ENCODE measurements at places on chromosomes 1 and 21.
A peak's percentile ranks its signal among the peaks of the same experiment; 100 is the strongest.

DNA sequence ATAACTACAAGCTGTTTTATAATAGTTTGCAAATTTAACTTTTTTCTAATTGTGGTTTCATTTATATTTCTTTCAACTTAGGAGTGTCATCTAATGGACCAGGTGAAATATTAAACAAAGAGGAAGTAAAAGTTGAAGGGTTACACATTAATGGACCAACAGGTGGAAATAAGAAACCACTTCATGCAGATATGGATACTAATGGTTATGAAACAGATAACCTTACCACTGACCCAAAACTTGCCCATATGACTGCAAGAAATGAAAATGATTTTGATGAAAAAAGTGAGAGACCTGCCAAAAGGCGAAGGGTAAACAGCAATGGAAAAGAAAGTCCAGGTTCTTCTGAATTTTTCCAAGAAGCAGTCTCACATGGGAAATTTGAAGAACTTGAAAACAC is 59.7 kb downstream of the MIER1 start:
- DNase-seq, result no peak

DNA sequence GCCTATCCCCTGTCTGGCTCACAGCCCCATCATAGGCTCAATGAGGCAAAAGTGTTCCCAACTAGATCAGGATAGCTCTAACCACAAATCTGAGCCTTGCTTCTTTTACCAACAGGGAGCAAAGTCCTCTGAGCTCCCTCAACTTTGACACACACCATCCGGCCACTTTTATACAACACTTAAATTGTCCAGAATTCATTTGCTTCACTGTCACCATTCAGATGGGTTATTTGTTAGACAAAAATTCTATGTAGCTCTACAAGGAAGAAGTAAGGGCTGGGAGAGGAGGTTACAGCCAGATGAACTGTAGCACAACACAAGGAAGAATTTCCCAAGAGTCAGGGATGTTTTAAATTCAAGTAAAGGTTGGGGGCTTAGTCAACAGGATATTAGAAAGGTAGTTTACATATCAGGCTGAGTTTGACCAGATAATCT is 50.8 kb downstream of the TGFBR3 start:
- no peak for DNase-seq

DNA sequence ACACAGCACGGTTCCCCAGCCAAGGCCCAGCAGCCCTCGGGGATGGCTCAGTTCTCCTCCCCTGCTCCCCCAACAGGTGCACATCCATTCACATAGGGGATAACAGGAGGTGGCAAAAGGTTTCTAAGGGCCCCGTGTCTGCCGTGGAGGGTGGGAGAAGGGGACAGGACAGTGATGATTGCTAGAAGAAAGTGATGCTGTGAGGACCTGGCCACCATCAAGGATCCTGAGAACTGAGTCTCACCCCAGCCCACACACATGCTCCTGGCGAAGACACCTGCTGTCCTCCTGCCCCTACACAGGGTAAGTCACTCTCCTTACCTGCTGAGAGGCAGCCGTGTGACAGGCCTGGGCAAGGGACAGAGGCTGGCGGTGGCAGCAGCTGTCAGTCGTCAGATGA is 54.5 kb downstream of the GNG4 start:
- DNase-seq, result no peak

DNA sequence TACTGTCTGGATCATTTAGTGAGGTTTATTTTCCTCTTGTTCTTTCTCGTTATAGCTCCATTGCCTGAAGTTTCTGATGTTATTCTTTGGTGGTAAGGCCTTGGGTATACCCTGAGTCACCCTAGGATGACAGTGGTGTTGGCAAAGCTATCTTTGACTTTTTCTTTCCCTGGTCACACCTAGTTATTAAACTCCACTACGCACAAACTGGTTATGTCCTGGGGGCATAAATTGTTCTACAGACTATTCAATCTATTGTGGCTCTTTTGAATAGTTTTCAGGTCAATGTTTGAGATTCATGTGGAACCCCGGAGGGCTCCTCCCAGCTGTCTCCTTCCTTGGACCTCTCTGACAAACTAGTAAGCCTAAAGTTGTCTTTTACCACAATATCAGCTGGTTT is 157.7 kb downstream of the SLC35F3 start:
- no peak for DNase-seq

DNA sequence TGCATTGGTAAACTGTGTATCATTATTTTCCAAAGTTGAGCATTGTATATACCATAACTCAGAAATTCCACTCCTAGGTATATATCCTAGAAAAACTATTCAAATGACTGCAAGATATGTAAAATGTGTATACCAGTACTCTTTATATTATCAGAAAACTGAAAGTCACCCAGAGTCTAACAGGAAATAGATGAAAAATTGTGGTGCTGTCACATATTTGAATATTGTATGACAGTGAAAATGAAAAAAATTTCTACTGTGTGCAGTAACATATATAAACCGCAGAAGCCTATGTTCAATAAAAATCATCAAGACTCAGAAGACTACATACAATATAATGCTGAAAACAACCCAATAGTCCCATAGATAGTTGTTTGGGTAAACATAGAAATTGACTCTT is 74.4 kb upstream of the LYPLAL1 start:
- DNase-seq, result no peak

GRCh38 chr1:7885513-7886404 is 32.9 kb upstream of the UTS2 start:
- DNase-seq, result no peak

DNA sequence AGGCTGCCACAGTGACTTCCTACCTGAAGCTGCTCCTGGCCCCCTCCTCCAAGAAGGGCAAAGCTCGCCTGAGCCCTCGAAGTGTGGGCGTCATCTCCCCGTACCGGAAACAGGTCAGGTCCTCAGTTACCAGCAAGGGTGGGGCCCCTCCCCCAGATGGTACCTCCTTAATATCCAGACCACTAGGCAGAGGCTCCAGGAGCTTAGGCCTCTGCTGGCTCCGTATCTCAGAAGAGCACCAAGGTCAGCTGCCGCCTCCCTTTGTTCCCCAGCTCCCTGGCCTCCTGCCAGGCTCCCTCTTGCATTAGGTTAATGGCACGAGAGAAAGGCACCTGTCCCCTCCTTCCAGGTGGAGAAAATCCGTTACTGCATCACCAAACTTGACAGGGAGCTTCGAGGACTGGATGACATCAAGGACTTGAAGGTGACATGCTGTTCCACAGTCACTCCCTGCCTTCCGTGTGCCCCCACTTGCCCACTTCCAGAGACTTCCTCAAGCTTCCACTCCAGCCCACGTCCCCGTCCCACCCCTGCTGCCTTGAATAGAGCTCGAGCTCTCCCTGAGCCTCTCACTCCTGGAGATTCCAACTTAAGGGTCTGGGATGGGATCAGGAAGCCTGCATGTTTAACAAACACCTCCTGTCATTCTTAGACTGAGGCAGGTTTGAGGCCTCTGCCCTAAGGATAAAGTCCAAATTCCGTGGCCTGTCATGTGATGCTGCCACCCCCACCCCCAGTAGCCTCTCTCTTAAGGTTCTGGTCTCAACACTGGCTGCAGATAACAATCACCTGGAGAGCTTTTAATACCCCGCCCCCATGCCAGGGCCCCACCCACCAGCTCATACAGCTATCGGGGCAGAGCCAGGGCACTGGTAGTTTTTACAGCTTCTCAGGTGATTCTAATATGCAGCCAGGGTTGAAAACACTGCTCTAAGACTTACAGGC is 8.3 kb downstream of the RHOC start:
- no peak for DNase-seq

GRCh38 chr1:226786550-226786949 is 47.5 kb upstream of the ITPKB start:
- no peak for DNase-seq

DNA sequence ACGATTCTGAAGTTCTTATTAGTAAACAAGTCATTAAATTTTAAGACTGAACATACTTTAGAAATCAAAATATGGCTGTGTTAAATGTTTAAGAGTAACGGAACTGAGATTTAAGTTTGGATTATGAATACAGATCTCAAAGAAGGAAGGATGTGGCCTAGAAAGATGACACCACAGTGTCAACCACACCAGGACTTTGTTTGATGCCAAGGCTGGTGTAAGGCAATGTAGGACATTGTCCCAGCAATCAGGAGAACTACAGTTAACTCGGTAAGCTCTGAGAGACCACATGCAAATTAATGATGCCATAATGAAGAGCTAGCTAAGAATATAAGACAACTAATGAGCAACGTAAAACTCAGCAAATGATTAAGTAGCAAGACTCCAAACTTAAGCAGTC is 932.9 kb downstream of the ADGRL2 start:
- DNase-seq, result no peak

DNA sequence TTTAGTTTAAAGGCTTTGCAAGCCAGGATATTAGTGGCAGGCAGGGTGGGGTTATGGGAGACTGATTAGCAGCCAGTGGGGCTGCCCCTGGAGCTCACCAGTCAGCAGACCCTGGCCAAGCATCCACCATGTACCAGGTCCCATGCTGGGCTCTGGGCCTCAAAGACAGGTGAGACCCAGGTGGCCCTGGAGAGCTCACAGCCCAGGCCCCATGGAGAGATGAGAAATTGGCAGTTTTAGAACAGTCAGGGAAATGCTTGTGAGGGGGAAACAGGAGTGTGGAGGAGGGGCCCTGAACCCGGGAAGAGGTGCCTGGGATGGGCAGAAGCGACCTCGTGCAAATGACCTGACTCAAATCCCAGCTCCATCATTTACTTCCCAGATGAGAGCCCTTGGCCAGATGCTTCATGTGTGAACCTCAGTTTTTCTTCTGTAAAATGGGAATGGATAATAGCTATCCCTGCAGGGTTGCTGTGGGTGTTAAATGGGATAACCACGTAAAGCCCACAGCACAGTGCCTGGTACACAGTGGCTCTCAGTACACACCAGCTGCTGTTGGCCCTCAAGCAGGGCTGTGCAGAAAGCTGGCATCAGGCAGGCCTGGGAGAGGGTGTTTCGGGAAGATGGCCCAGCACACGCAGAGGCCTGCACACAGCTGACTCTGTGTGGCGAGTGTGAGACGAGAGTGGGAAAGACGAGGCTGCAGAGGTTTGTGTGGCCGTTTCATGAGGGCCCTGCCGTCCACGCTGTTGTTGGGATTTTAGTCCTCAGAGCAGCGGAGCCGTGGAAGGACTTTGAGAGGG is 518.5 kb downstream of the PTPRU start:
- peak; percentile 20 for DNase-seq

- no peak for DNase-seq
Observed at GRCh38 chr1:234684856-234685255, 74.9 kb upstream of the IRF2BP2 start.

DNA sequence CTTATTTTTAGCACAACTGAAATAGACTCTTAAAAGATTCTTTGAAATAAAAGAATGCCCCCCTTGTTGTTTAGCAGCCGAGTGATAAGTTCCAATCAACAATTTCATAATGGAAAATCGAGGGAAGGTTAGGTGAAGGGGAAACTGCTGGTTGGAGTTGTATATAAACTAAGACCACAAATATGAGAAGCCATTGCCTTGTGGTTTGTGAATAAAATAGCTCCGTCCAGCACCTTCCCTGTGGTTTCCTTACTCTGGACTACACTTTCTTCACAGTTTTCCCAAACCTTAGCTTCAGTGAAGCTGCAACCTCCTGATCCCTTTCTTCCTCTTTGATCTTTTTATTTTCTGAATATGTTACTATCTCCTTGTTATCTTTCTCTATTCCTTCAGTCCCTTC is 6.7 kb upstream of the RAB3GAP2 start:
- no peak for DNase-seq

All from globus pallidus (tissue), 1 donor.